ENCODE measurements at places on chromosomes 4 and X. TPM values are rescaled to one million over a fixed set of nuclear protein-coding genes. Genes with fewer than 3 reads are reported as not detected.

The CD38 gene
- 2.2 TPM for total RNA-seq

The EFHC2 gene
- 17.5 TPM for total RNA-seq

GRCh38 chr4:36310216-36310615 is 28.8 kb downstream of the DTHD1 start:
- no peak for DNase-seq

DNA sequence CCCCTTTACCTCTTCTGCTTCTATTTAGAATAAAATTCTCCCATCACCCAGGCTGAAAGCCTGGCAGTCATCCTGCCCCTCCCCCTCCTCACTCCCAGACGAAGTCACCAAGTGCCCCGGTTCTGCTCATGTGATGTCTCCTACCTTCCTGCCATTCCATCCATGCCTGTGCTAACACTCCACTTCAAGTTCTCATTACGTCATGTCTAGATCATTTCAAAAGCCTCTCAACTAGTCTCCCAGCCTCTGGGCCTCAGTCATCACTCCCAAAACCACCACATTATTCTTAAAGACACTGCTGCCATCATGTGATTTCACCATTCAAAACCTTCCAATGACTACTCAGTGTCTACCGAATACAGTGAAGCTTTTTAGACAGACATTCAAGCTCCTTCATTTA is 17.2 kb upstream of the HOPX start:
- no peak for DNase-seq

DNA sequence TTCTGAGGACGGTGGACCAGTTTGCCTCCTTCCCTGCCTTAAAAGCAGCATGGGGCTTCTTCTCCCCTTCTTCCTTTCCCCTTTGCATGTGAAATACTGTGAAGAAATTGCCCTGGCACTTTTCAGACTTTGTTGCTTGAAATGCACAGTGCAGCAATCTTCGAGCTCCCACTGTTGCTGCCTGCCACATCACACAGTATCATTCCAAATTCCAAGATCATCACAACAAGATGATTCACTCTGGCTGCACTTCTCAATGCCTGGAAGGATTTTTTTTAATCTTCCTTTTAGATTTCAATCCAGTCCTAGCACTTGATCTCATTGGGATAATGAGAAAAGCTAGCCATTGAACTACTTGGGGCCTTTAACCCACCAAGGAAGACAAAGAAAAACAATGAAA is 255.3 kb downstream of the RAPGEF2 start:
- DNase-seq = no peak

Measured in Right ventricle myocardium inferior (tissue), 1 donor.